Foreskin melanocyte (primary cell): ENCODE measurements at places on chromosomes 7 and 10.

DNA sequence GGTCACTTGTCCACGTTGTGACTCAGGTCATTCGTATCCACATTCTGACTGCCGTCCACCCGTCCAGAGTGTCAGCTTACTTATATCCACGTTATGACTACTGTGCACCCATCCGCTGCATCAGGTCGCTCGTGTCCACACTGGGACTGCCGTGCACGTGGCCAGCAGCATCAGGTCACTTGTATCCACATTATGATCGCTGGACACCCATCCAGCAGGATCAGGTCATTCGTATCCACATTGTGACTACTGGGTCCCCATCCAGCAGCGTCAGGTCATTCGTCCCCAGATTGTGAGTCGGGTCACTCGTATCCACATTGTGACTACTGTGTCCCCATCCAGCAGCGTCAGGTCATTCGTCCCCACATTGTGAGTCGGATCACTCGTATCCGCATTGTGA, 47.3 kb upstream of the SUN1 start:
- no peak for DNase-seq

DNA sequence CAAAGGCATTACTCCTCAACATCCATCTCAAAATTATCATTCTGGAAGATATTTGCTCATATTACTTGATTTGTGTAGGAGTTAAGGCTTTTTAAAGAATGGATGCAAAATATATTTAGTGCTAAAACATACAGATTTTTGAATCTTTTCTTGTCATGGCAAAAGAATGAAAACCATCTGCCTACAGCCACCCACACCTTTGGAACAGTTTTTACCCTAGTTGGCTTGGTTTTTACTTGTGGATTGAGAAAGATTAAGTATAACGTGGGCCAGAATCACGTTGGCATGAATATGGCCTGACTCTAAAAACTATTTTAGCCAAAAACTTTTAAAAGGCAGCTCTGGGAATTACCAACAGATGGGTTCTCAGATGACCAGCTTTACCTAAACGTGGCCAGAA, 128.2 kb downstream of the SPAG6 start:
- no peak for DNase-seq

- no peak for DNase-seq
These were observed 48.9 kb upstream of the PDCD4 start for GRCh38 chr10:110822712-110823311.

- no peak for DNase-seq
These were observed 7.3 kb downstream of the FAM20C start for GRCh38 chr7:199483-200249.

DNA sequence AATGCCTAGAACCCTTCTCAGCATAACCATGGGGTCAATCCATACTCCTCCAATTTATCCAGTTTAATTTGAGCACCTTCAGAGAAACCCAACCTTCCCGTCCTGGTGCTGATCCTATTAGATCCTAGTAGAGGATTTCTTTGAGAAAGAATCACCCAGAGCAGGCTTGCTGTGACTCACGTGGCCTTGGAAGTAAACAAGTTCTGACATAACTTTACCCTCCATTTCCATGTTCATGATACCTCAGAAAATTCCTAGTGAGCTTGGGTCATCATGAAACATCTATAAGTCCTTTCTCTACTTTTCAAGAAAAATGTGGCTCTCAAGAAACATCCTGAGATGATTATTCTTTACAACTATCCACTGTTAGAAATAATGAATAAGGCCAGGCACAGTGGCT, 71.7 kb downstream of the PRLHR start:
- DNase-seq: no peak

GRCh38 chr10:118036281-118036875, 10.4 kb downstream of the RAB11FIP2 start:
- DNase-seq: no peak

DNA sequence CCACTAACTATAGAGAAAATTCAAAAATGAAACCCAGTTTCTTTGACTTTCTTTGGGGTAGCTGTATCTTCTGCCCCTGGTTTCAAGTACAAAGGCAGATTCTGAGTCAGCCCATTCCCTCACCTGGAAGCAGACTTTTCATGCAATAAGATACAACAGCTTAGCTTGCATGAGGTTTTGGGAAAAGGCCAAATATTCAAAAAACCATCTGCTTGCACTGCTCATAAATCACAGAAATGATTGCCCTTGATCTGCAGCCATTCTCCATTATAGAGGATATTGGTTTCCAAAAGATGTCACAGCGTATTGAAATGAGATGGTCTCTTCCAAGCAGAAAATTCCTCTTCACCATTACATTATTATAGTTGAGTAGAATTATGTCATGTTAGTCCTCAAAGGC, 354.0 kb downstream of the PHF14 start:
- DNase-seq: no peak

DNA sequence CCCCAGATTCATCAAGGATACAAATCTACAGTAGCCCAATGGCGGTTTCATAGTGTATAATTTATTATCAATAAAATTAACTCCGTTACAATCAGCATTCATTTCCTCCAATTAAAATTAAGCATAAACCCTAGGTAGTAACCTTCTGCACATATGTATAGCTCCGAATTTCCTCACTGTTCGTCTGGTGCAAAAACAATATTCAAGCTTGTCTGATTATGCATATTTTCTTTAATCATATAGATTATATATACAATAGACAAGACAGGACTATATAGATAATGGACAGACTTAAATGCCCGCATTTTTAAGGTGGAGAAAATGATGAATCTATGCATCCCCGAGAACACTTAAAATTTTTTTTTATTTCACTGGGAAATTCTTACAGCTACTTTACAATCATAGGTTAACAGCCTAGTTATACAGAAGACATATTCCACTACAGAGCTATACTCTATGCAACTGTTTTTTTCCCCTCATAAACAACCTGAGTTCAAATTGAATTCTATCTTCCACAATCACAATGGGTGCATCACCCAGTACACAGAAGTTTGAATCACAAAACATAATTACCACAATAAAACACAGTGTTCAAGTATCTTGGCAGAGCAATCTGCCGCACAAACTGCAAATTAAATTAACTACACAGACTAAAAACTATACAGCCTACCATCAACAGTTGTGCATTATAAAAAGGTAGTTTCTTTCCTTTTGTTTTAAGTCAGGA, 2.6 kb downstream of the HOXA9 start:
- no peak for DNase-seq

DNA sequence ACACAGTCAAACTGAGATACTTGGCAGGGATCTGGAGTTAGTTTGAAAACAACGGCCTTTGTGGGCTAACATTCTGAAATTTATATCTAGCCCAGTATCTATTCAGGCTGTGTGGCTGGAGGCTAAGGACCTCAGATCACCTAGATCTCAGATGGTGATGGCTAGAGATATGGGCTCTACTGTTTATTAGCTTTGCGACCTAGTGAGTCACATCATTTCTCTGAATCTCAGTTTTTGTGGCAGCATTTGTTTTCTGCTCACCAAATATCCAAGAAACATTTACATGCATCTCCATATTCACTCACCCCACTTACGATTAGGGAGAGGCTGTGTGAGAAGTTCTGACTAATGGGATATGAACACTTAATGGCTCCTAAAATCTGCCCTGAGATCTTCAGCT, 503.9 kb downstream of the KIF20B start:
- no peak for DNase-seq
